NCI-H524 treated with DMSO at 0.1 percent for 48 hours (cell line): ENCODE measurements at places on chromosomes 7 and 10.

- DNase-seq = no peak
These were observed 138.2 kb downstream of the FANK1 start for GRCh38 chr10:126034586-126034985.

GRCh38 chr7:30028216-30028748 lies at the start of gene PLEKHA8:
Gene PLEKHA8 (plus strand): TSS chr7:30028412. CDS start chr7:30028763, 351 bp downstream.
- no peak for DNase-seq

- no peak for DNase-seq
These were observed 49.4 kb downstream of the HK1 start for GRCh38 chr10:69327463-69328379.

GRCh38 chr10:77037735-77038403 lies 599.7 kb downstream of the KCNMA1 start:
- DNase-seq = no peak

GRCh38 chr7:152202056-152202455 lies 176.6 kb downstream of the GALNT11 start:
- no peak for DNase-seq

DNA sequence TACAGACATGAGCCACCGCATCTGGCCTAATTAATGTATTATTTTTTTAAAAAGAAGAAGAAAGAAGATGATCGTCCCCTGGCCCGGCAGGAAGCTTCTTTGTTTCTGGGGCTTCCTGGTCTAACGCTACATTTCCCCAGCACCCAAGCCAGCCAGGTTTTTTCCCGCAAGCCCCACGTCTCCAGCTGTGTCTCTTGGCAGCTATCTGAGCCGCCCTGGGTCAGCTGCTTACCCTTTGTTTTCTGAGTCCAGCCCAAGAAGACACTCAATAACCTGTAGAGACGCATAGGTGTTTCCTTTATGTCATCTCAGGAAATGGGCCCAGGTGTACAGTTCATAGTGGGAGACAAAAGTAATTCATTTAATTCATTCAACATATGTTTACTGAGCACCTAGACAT lies 110.2 kb downstream of the MTPAP start:
- no peak for DNase-seq

DNA sequence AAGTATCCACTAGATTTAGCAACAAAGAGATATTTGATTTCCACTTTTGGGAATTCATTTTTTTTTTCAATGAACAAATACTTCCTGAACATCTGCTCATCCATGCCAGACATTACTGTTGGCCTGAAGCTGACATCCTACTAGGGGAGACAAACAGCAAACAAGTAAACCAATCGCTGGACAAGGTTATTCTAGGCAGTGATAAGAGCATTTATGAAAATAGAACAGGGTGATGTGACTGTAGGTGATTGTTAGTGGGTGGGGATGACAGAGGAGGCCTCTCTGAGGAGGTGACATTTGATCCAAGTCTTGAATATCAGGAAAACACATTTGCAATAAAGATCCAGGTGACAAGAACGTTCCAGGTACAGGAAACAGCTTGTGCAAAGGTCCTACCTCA lies 89.1 kb upstream of the FAM180A start:
- no peak for DNase-seq

- no peak for DNase-seq
These were observed 42.6 kb upstream of the ECHDC3 start for GRCh38 chr10:11699550-11700097.

GRCh38 chr7:129376076-129376777 lies 58.0 kb upstream of the STRIP2 start:
- no peak for DNase-seq
